CD8-positive, alpha-beta memory T cell (primary cell): ENCODE measurements at places on chromosomes 4 and X. TPM values are rescaled to one million over a fixed set of nuclear protein-coding genes. Genes with fewer than 3 reads are reported as not detected.

MAP7D3 gene
- 18.7 TPM for total RNA-seq

RWDD4 gene
- 28.4 TPM for total RNA-seq

MAP3K15 gene
- total RNA-seq, result 0.13 TPM

ETDA gene
- not detected for total RNA-seq

MAGEA4 gene
- not detected for total RNA-seq

FAM9B gene
- total RNA-seq, result not detected

CCNG2 gene
- 4.0 TPM for total RNA-seq

MND1 gene
- 20.2 TPM for total RNA-seq

MRPL1 gene
- 93.8 TPM for total RNA-seq

HSD17B13 gene
- 0.22 TPM for total RNA-seq

TEX13B gene
- not detected for total RNA-seq

WNK3 gene
- total RNA-seq, result 0.13 TPM

PUDP gene
- total RNA-seq, result 26.2 TPM

NDST3 gene
- not detected for total RNA-seq

MAGEA9B gene
- not detected for total RNA-seq

SHISA3 gene
- total RNA-seq, result not detected

TLR3 gene
- total RNA-seq, result 0.11 TPM

XK gene
- 0.27 TPM for total RNA-seq

TMPRSS11D gene
- not detected for total RNA-seq

FDCSP gene
- total RNA-seq, result not detected

MCF2 gene
- 0.22 TPM for total RNA-seq

SERPINA7 gene
- not detected for total RNA-seq

PPEF2 gene
- 0.13 TPM for total RNA-seq

GRPR gene
- total RNA-seq, result 0.22 TPM

ZIC3 gene
- not detected for total RNA-seq

TMSB15A gene
- total RNA-seq, result 0.33 TPM

ARSJ gene
- not detected for total RNA-seq

TCEAL6 gene
- total RNA-seq, result not detected
